Body of pancreas (tissue), 4 donors: ENCODE measurements at places on chromosomes 1 and 21. TPM values are rescaled to one million over a fixed set of nuclear protein-coding genes. Genes with fewer than 3 reads are reported as not detected.

- H3K4me3 ChIP-seq = no peak overlapping the region
- no peak for DNase-seq
- no peaks in the 10 kb centered on the region for H3K36me3 ChIP-seq
- no peaks in the 10 kb centered on the region for H3K4me1 ChIP-seq
Measured at GRCh38 chr1:101526813-101527212, 290.0 kb downstream of the S1PR1 start.

DNA sequence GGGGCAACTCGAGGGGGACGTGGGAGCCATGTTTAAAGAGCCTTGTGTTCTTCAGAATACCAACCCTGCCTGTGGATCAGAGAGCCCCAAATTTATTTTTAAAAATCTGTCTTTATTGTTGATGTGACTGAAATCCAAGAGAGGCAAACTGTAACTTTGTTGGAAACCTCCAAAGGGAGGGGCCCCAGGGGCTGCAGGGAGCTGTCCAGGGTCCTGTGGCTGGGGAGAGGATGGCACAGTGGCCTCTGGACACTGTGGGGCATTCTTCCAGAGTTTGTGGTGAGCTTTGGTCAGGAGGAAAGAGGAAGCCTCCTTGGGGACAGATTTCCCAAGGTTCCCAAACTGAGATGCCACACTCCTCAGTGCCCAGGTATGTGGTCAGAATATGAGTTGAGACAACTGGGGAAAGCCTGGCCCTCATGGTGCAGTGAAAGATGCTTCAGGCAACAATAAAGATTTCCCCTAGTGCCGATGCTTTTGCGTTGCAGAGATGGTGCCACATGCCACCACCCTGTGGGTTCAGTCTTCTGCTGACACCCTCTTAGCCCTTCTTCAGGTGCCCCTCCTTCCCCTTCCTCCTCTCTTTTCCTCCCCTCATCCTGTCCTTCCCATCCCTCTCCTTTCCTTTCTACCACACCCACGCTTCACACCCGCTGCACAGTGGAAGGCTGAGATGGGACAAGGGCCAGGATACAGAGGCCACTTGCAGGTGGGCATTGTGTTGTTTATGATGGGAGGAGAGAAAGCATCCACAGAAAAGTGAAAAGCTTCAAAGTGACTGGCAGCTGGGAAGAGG lies 122.1 kb downstream of the UCK2 start:
- H3K36me3 ChIP-seq = no peaks in the 10 kb centered on the region
- no peaks in the 10 kb centered on the region for H3K4me1 ChIP-seq
- H3K27ac ChIP-seq = no peak overlapping the region
- no peak overlapping the region for H3K4me3 ChIP-seq
- DNase-seq = no peak

The RIMKLA gene
- total RNA-seq = 0.99 TPM

The CD1B gene
- not detected for total RNA-seq

The FAM72C gene
- 0.52 TPM for total RNA-seq

GRCh38 chr1:89725011-89725370 lies 92.1 kb downstream of the LRRC8C start:
- H3K27me3 ChIP-seq = no peaks in the 10 kb centered on the region
- H3K36me3 ChIP-seq = no peaks in the 10 kb centered on the region
- peak; percentile 15 for DNase-seq

- no peaks in the 10 kb centered on the region for H3K36me3 ChIP-seq
- H3K4me3 ChIP-seq = no peak overlapping the region
- H3K27ac ChIP-seq = no peak overlapping the region
- no peak for DNase-seq
- H3K4me1 ChIP-seq = peaks cover 24% of the 10 kb centered on the region
Measured at GRCh38 chr1:1677718-1678580, 14.6 kb downstream of the SLC35E2B start.

The ARHGEF2 gene
- 32.6 TPM for total RNA-seq

The TMEM52 gene
- total RNA-seq = 107 TPM

- H3K27ac ChIP-seq = no peak overlapping the region
- H3K4me3 ChIP-seq = no peak overlapping the region
- H3K36me3 ChIP-seq = peaks cover 5% of the 10 kb centered on the region
- DNase-seq = no peak
- H3K4me1 ChIP-seq = peaks cover 9% of the 10 kb centered on the region
Measured at GRCh38 chr1:243422362-243422761, 166.5 kb downstream of the SDCCAG8 start.

The CGN gene
- total RNA-seq = 42.8 TPM

DNA sequence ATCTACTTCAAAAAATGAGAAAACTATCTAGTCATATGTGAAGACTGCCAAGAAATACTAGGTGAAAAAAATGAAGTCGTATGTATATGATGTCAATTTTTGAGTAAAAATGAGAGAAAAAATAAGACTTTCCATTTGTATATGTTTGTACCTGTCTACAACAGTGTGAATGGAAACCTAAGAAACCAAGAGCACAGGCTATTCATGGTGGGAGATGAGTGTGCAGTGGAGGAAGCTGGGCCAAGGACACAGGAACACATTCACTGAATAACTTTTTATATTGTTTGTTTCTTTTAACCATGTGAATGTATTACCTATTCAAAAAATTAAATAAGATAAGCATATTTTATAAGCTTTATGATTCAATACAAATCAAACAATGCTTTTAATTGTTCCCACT lies 67.0 kb downstream of the ERO1B start:
- no peak overlapping the region for H3K27ac ChIP-seq
- H3K36me3 ChIP-seq = peaks cover 7% of the 10 kb centered on the region
- no peak overlapping the region for H3K4me3 ChIP-seq
- H3K4me1 ChIP-seq = no peaks in the 10 kb centered on the region
- no peaks in the 10 kb centered on the region for H3K27me3 ChIP-seq

- no peaks in the 10 kb centered on the region for H3K36me3 ChIP-seq
- no peak overlapping the region for H3K4me3 ChIP-seq
- DNase-seq = no peak
- peaks cover 29% of the 10 kb centered on the region for H3K4me1 ChIP-seq
Measured at GRCh38 chr1:171506525-171507304, 21.4 kb downstream of the PRRC2C start.

The LIPI gene
- total RNA-seq = not detected

DNA sequence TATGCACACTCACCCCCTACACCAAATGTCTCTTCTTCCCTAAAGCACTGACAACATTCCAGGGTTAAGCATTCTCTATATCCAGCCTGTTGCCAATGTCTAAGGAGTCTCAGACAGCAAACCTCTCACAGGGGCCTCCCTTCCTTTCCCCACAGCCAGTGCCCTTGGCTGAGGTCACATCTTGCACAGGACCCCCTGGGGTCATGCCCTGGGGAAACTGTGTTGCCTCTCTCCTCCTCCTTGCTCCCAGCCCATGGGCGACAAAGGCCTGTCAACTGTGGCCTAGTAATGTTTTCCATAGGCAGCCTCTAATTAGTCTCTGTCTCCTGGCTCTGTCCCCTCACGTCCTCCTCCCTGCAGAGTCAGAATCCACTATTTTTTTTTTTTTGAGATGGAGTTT lies 54.6 kb downstream of the NENF start:
- H3K4me1 ChIP-seq = peaks cover 18% of the 10 kb centered on the region
- no peaks in the 10 kb centered on the region for H3K36me3 ChIP-seq
- no peak for DNase-seq
- H3K4me3 ChIP-seq = no peak overlapping the region

The TEDDM1 gene
- not detected for total RNA-seq

DNA sequence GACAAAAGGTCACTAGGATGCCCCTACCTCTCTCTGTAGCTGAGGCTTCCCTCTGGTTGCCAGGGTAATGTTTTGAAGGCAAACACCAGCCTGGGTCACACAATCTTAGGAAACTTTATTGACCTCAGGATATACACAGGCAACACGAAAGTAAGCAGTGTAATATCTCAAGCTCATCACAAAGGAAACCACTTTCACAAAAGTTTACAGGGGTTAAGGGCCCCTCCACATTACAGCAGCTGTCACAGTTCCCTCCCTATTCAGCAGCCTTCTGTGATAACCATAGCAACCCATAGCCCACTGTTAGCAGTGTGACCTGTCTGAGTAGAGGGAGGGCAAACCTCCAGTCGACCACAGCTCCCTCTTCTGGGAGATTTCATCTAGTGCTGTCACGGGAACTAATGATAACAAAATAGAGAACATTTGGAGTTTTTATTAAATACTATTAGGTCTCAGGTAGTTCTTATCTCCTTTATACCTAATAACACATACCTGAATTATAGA lies 149.8 kb downstream of the PTPRC start:
- no peak overlapping the region for H3K27ac ChIP-seq
- H3K36me3 ChIP-seq = no peaks in the 10 kb centered on the region
- no peaks in the 10 kb centered on the region for H3K4me1 ChIP-seq
- peak; percentile 12 for DNase-seq
- H3K4me3 ChIP-seq = no peak overlapping the region
- H3K27me3 ChIP-seq = no peaks in the 10 kb centered on the region

- H3K4me1 ChIP-seq = no peaks in the 10 kb centered on the region
- no peak overlapping the region for H3K27ac ChIP-seq
- no peaks in the 10 kb centered on the region for H3K27me3 ChIP-seq
Measured at GRCh38 chr1:207926984-207927383, 16.1 kb upstream of the CD34 start.

GRCh38 chr1:78520216-78520615 lies 29.4 kb downstream of the PTGFR start:
- no peak overlapping the region for H3K4me3 ChIP-seq
- H3K36me3 ChIP-seq = no peaks in the 10 kb centered on the region

The PKLR gene
- not detected for total RNA-seq

The HHIPL2 gene
- total RNA-seq = not detected

- no peaks in the 10 kb centered on the region for H3K27me3 ChIP-seq
- no peaks in the 10 kb centered on the region for H3K36me3 ChIP-seq
- DNase-seq = no peak
- H3K4me3 ChIP-seq = no peak overlapping the region
- no peak overlapping the region for H3K27ac ChIP-seq
Measured at GRCh38 chr1:45260244-45260643, 53.8 kb upstream of the ZSWIM5 start.

- no peak for DNase-seq
- H3K27ac ChIP-seq = no peak overlapping the region
- H3K36me3 ChIP-seq = no peaks in the 10 kb centered on the region
- no peaks in the 10 kb centered on the region for H3K27me3 ChIP-seq
Measured at GRCh38 chr1:87077959-87078639, 163.7 kb downstream of the HS2ST1 start.

- no peaks in the 10 kb centered on the region for H3K36me3 ChIP-seq
- peak overlapping the region; percentile 37 for H3K4me3 ChIP-seq
- H3K4me1 ChIP-seq = peaks cover 53% of the 10 kb centered on the region
Measured at GRCh38 chr1:175191659-175192058, 917 bp downstream of the KIAA0040 start.

GRCh38 chr1:94020764-94021579 lies 100.0 kb downstream of the ABCA4 start:
- no peak overlapping the region for H3K27ac ChIP-seq
- H3K27me3 ChIP-seq = no peaks in the 10 kb centered on the region
- H3K4me3 ChIP-seq = no peak overlapping the region
- H3K36me3 ChIP-seq = no peaks in the 10 kb centered on the region
- no peak for DNase-seq
- no peaks in the 10 kb centered on the region for H3K4me1 ChIP-seq

DNA sequence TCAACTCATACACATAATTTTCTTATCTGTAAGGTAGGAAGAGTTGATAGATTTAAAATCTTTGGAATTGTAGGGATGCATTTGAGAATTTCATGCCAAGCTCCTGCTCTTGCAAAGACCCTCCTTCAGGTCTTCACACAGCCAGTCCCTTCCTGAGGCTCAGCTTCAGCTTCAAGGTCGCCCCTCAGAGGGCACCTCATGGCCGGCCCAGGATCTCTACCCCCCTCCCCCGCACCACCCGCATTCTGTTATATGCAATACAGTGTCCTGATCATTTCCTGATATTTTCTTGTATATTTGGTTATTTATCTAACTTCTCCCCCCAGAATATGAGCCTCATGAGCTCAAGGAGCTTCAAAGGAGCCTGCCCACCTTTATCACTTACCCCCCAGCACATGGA lies 47.0 kb upstream of the BACE2 start:
- no peaks in the 10 kb centered on the region for H3K27me3 ChIP-seq
- H3K4me3 ChIP-seq = no peak overlapping the region
- no peak for DNase-seq
- no peak overlapping the region for H3K27ac ChIP-seq
- H3K4me1 ChIP-seq = no peaks in the 10 kb centered on the region

The DMBX1 gene
- total RNA-seq = not detected

The ADAMTS1 gene
- 104 TPM for total RNA-seq

The TP53BP2 gene
- total RNA-seq = 22.3 TPM
